ENCODE measurements at places on chromosomes 6 and 20.

DNA sequence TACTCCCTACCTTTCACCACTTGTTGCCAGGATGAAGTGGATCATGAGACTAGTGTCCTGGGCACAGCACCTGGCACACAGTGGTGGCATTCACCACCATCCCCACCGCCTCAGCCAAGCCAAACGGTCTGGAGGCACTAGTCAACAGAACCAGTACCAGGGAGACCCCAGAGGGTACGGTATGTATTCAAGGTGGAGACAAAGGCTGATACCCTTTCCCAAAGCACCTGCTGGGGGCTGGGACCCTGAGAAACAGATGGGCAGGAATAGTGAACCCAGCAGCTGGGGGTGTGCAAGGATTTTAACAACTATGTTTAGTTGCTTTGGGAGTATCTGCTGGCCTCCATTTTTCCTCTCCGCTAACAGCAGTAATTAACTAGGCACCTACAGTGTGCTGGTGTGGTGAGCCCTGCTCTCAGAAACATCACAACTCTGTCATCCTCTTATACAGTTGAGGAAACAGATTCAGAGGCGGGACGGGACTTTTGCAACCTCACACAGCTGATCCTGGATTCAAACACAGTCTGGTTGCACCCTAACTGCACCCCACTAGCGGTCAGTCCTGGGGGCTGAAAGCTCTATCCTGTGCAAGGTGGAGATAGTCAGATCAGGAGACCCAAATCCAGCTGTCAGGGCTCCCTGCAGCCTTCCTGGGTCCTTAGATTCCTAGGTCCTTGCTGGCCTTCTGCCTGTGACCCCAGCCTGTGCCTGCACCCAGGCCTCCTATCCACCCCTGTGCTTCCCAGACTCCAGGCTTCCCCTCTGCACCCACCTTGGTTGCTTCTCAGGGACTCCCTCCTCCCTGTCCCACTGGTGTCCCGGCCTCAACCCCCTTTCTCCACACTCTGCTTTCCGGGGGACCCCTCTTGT, 1.2 kb downstream of the SNTA1 start:
- no peak for DNase-seq

DNA sequence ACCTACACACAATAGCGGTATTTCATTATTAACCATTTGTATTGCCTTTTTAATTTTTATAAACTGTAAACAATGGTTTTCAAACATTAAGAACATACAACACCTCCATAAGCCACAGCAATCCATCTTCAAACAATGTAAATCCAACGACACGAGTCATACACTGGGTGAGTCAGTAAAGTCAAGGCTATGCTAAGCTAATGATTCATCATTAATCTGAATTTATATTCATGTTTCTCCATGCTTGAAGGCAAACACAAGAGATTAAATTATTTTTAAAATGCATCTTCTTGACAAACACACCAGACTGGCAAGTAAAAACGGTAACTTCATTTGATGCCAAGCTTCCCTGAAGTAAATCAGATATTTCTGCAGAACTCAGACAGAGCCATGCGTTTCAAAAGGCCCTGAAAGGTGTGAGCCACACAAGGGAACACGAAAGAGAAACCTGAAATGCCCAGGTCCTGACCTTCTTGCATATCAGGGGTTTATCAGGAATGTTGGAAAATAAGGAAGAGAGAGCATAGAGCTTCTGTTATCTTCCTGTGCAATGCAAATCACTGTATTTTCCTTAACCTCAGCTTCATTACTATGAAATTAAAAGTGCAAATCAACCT, 162.5 kb downstream of the ALDH8A1 start:
- DNase-seq: no peak

GRCh38 chr6:135025175-135025574, 29.4 kb downstream of the HBS1L start:
- DNase-seq: no peak

GRCh38 chr6:126063512-126064146, 77.3 kb downstream of the TRMT11 start:
- DNase-seq: no peak

DNA sequence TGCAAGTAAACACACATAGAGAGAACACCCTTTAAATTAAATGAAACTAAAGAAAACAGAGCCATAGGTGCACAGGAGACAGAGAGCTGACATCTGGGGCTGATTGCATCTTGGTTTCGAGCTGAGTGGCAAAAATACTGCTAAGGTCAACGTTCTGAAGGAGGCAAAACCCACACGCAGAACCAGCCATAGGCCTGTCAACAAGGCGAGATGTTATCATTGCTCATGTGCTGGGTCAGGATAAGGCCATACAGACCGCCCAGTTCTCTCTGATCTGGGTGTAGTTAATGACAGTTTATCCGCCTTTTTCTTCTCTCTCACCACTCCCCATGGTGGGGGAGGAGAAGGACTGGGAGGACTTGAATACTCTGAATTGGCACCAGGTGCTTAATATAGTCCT, 4.5 kb upstream of the FAM110A start:
- DNase-seq: no peak

- DNase-seq: no peak
These were observed 20.7 kb downstream of the RAB22A start for GRCh38 chr20:58330249-58330648.

- no peak for DNase-seq
These were observed 44.1 kb upstream of the MOXD1 start for GRCh38 chr6:132445201-132445951.

DNA sequence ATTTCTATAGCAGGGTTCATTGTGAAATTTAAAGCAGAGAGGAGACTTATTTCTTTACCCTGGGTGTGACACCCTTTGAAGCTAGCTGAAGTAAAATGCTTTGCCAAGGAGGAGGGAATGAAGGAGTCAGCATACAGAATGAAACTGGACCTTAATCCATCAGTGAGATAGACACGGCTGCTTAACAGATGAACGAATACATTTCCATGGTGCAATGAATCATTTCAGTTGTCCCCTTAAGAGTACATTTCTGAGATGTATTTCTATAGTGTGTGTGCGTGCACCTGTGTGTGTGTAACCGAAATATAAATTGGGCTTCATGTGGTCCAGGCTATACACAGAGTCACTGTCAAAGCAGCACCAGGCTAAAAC, 73.8 kb upstream of the CD93 start:
- DNase-seq: no peak

GRCh38 chr6:99611148-99611547, 4.5 kb downstream of the PRDM13 start:
- DNase-seq: no peak

GRCh38 chr6:158086504-158087223, 81.4 kb downstream of the SERAC1 start:
- DNase-seq: peak; percentile 18

DNA sequence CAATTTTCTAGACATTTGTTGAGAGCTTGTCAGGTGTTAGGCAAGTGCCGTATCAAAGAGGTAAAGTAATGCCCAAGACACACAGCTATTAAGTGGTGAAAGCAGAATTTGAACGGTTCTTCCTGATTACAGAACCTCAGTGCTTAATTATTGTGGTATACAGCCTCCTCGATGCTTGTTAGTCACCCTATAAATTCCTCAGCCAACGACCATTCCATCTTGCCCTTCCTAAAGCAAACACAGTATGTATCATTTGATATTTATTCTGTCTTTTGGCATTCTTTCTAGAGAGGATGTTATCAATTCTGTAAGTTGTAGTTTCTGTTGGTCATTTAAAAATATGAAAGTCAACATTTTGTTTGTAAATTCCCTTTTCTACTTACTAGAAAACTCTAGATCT, 297.8 kb upstream of the BMP2 start:
- DNase-seq: no peak

DNA sequence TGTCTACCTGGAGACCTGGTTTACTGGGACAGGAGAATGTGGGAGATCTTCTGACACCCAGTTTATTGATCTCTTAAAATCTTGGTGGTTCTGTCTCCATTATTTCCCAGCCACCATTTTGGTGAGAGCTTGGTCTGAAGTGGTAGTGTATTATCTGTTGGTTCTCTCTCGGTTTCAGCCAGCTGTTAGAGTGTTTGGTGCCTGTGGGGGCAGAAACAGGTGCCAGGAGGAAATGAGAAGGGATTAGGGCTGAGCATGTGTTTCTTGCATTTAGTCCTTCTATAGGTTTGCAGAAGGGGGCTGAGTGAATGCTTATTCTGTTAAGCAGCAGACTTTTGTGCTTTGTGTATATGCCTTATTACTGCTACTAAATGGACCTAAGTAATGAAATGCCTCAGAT, 9.6 kb downstream of the JARID2 start:
- no peak for DNase-seq

GRCh38 chr20:60115451-60115850, 157.2 kb downstream of the CDH26 start:
- no peak for DNase-seq

DNA sequence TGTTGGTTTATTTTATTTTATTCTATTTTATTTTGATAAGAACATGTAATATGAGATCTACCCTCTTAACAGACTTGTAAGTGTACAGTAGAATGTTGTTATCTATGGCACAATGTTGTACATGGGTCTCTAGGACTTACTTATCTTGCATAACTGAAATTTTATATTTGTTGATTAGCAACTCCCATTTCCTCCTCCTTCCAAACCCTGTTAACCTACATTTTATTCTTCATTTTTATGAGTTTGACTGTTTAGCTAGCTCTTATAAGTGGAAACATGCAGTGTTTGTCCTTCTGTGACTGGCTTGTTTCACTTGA, 37.9 kb upstream of the BCAS1 start:
- DNase-seq: no peak

DNA sequence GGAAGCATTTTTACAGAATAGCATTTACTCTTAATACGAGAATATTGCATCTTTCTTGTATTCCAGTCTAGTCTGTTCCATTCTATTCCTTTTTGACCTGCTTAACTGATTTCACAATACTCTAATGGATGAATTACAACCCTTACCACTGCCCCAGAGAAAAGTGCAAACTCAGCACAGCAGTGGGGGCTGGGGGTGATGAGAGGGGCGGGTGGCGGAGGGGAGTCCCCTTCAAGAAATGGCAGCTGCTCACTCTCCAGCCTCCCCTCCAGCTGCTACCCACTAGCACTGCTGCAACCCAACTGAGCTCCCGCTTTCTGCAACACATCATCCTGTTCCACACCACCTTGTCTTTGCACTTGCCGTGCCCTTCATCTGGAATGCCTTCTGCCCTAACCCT, 30.1 kb downstream of the PIM1 start:
- DNase-seq: no peak

GRCh38 chr20:57809149-57809548, 99.3 kb upstream of the PMEPA1 start:
- DNase-seq: no peak

- DNase-seq: no peak
These were observed 110.9 kb downstream of the HFE start for GRCh38 chr6:26197933-26198721.

DNA sequence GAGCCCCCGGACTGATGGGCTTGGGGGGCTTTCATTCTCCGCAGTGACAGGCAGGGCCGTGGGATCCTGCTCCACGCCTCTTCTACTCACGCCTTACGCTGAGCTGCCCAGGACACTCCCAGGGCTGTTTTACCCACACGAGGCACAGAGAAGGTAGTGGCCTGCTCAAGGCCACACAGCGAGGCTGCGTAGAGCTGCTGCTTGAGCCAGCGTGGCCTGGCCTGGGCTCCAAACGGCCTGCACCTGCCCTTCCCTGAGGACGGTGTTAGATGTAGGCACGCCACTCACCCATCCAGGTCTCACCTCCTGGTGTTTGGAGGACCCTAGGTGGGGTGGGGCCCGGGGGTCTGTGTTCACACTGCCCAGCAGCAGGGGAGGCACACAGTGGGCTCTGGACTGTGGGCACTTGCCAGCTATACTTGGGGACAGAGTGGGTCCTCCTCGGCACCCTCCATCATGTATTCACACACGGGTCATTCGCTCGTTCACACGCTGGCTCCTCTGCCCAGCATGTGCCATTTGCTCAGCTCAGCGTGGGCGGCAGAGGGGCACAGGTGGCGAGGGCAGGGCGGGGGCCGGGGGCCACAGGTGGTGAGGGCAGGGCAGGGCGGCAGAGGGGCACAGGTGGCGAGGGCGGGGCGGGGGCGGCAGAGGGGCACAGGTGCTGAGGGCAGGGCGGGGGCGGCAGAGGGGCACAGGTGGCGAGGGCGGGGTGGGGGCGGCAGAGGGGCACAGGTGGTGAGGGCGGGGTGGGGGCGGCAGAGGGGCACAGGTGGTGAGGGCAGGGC, 18.4 kb upstream of the RBBP8NL start:
- no peak for DNase-seq

DNA sequence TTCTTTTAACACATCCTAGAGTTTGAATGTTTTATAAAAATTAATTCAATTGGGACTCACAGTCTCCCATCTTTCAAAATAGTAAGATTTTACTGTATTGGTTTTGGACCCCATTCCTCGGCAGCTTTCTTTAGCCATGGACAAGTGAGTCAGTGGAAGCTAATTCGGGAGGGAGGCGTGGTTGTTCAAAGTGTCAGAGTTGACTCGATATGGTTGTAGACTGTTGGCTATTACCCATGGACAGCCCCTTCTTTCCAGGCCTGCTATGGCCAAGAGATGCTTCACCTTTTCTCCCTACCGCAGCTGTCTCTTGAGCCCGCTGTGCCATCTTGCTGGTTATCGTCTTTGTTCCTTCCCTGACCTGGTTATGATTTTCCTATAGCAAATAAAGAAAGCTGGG, 243.0 kb downstream of the CD83 start:
- DNase-seq: no peak

- DNase-seq: no peak
These were observed 30.1 kb upstream of the CCR6 start for GRCh38 chr6:167092672-167093339.

- DNase-seq: no peak
These were observed 46.9 kb upstream of the NAA20 start for GRCh38 chr20:19970256-19970765.

DNA sequence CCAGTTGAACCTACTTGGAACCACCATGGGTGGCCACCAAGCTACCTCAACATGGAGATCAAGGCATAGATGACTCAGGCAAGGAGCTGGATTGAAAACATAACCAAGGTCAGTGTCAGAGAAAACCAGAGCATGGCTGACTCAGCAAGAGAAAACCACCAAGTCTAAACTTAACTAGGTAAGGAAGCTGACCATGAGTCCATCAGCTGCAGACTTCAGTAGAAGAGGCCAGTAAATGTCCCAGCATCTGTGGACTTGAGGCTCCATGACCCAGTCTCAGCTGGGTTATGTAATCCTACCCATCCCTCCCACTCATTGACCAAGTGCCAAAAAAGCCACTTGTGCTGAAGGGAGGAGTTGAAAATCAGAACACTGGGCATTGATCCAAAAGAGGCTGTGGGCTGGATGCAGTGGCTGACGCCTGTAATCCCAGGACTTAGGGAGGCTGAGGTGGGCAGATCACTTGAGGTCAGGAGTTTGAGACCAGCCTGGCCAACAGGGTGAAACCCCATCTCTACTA, 93.7 kb upstream of the CBLN4 start:
- DNase-seq: no peak

GRCh38 chr6:165634101-165634880, 28.8 kb downstream of the PDE10A start:
- no peak for DNase-seq

GRCh38 chr20:42173440-42173839, 555.3 kb upstream of the CHD6 start:
- DNase-seq: no peak

All from C1 segment of cervical spinal cord (tissue), 14 donors.